Esophagus squamous epithelium (tissue), 5 donors: ENCODE measurements at places on chromosomes 11 and 22. TPM values are rescaled to one million over a fixed set of nuclear protein-coding genes. Genes with fewer than 3 reads are reported as not detected.

DNA sequence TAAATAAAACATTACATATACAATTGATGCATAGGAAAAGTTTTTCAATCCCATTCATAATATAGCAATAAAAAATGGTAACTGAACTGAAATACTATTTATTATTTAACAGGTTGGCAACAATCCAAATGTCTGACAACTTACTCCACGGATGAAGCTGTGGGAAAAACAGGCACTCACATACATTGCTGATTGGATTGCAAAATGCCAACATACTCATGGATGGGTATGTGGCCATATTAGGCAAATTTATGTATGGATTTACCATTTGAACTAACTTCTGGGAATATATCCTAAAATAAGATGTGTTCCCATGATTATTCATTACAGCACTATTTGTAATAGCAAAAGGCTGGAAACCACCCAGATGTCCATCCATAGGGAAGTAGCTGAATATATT is 3.2 kb upstream of the BIRC2 start:
- H3K4me3 ChIP-seq = no peak overlapping the region
- H3K27ac ChIP-seq = no peak overlapping the region
- no peaks in the 10 kb centered on the region for H3K36me3 ChIP-seq
- no peak for DNase-seq
- H3K4me1 ChIP-seq = peaks cover 4% of the 10 kb centered on the region

The ZP1 gene
- not detected for total RNA-seq

The LRRC75B gene
- total RNA-seq = 4.0 TPM

DNA sequence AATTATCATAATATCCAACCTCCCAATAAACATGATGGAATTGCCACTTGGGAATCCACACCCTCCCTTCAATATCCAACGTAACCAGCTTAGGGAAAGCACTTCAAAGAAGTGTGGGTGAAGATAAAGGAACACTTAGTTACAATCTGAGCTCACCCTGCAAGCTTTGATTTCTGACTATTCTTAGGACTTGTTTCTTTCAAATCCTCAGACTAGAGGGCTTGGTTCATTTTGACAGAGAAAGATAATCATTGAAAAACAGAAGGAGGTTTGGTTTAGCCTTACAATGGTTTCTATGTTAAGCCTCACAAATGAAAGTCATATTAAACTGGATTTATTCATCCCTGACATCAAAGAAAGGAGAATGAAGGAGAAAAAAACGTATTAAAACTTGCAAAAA is 57.9 kb upstream of the SYT13 start:
- no peak for DNase-seq
- H3K36me3 ChIP-seq = no peaks in the 10 kb centered on the region
- no peaks in the 10 kb centered on the region for H3K27me3 ChIP-seq
- no peak overlapping the region for H3K4me3 ChIP-seq
- H3K27ac ChIP-seq = no peak overlapping the region

- no peaks in the 10 kb centered on the region for H3K27me3 ChIP-seq
- no peak overlapping the region for H3K27ac ChIP-seq
- DNase-seq = no peak
- H3K36me3 ChIP-seq = no peaks in the 10 kb centered on the region
Observed at GRCh38 chr22:42969348-42969975, 45.5 kb downstream of the PACSIN2 start.

- DNase-seq = no peak
- H3K4me3 ChIP-seq = no peak overlapping the region
- no peaks in the 10 kb centered on the region for H3K27me3 ChIP-seq
- no peaks in the 10 kb centered on the region for H3K36me3 ChIP-seq
- peaks cover 10% of the 10 kb centered on the region for H3K4me1 ChIP-seq
- no peak overlapping the region for H3K27ac ChIP-seq
Observed at GRCh38 chr11:12496181-12497025, 119.0 kb downstream of the PARVA start.

DNA sequence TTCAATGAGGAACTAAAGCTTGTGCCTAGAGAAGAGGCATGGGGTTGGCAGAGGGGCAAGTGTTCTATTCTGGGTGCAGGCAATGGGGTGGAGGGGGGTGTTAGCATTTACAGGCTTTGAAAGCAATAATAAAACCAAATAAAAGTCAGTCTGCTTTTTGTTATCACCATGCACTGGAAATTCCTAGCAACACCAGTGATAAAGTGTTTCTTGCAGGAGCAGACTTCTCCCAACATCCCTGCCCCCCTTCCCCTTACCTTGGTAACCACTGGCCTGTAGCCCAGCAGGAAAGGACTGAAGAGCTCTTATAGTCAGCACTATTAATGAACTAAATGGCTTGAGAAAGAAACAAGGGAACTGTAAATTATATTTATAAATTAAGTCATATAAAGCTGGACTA is 65.2 kb upstream of the SESN3 start:
- no peak for DNase-seq
- H3K36me3 ChIP-seq = no peaks in the 10 kb centered on the region
- H3K4me3 ChIP-seq = no peak overlapping the region
- H3K27ac ChIP-seq = no peak overlapping the region
- no peaks in the 10 kb centered on the region for H3K27me3 ChIP-seq

The AQP11 gene
- 0.19 TPM for total RNA-seq

DNA sequence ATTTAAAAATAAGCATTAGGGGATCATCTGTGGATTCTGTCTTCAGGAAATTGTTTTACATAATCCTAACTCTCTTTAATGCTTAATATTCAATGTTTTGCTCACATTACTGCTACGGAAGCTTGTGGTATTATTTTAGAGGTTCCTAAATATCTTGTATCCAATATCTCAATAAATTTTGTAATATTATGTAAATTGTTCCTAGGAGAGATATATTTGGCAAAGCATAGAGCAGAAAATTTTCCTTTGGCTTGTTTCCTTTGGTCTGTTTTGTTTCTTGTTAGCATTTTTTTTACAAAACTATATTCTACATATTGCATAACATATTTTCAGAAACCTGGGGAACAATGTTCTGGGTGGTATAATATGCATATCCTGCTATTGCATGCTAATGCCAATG is 144.8 kb downstream of the GRIA4 start:
- H3K4me3 ChIP-seq = no peak overlapping the region
- H3K27me3 ChIP-seq = no peaks in the 10 kb centered on the region
- no peaks in the 10 kb centered on the region for H3K4me1 ChIP-seq

GRCh38 chr11:75534259-75535069 is 8.7 kb upstream of the GDPD5 start:
- H3K27ac ChIP-seq = no peak overlapping the region
- no peaks in the 10 kb centered on the region for H3K4me1 ChIP-seq
- H3K36me3 ChIP-seq = no peaks in the 10 kb centered on the region
- no peaks in the 10 kb centered on the region for H3K27me3 ChIP-seq

DNA sequence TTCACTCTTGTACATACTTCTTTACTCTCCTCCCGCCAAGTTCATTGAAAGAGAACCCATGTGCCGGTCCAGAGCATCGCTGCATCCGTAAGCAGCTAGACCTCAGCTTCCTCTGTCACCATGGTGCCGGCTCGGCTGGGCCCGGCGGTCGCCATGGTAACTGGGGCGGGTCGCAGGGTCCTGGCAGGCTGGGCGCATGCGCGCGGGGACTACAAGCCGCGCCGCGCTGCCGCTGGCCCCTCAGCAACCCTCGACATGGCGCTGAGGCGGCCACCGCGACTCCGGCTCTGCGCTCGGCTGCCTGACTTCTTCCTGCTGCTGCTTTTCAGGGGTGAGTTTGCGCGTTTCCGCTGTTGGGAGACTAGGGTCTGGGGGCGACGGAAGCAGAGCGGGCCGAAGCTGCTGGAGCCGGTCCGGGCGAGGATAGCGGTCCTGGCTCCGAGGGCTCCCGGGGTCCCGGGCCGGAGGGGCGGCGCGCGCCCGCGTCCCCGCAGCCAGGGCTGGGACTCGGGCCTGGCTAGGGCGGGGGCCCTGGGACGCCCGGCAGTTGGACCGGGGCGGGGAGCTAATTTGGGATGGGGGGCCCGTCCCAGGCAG is at the start of gene JAM3:
Gene JAM3 (plus strand): TSS at position 244 of the 597 bp plus-strand sequence. CDS start 12 bp downstream, at position 256.
- H3K4me1 ChIP-seq = no peaks in the 10 kb centered on the region
- H3K27me3 ChIP-seq = no peaks in the 10 kb centered on the region
- DNase-seq = peak; percentile 49
- H3K36me3 ChIP-seq = no peaks in the 10 kb centered on the region

The SLCO2B1 gene
- total RNA-seq = 35.7 TPM

The SCARF2 gene
- 6.9 TPM for total RNA-seq

GRCh38 chr11:46485856-46486443 is 94.4 kb upstream of the CHRM4 start:
- DNase-seq = no peak
- no peak overlapping the region for H3K4me3 ChIP-seq
- no peak overlapping the region for H3K27ac ChIP-seq

The OR2AG1 gene
- total RNA-seq = not detected

- no peak overlapping the region for H3K4me3 ChIP-seq
- H3K4me1 ChIP-seq = no peaks in the 10 kb centered on the region
- no peak overlapping the region for H3K27ac ChIP-seq
- H3K36me3 ChIP-seq = no peaks in the 10 kb centered on the region
- H3K27me3 ChIP-seq = no peaks in the 10 kb centered on the region
- no peak for DNase-seq
Observed at GRCh38 chr11:25794804-25795203, 537.1 kb upstream of the ANO3 start.

The EMID1 gene
- total RNA-seq = 0.50 TPM

The MUC5AC gene
- total RNA-seq = not detected

GRCh38 chr11:36193721-36194120 is 95.5 kb downstream of the COMMD9 start:
- H3K27ac ChIP-seq = no peak overlapping the region
- DNase-seq = no peak
- H3K4me3 ChIP-seq = no peak overlapping the region

DNA sequence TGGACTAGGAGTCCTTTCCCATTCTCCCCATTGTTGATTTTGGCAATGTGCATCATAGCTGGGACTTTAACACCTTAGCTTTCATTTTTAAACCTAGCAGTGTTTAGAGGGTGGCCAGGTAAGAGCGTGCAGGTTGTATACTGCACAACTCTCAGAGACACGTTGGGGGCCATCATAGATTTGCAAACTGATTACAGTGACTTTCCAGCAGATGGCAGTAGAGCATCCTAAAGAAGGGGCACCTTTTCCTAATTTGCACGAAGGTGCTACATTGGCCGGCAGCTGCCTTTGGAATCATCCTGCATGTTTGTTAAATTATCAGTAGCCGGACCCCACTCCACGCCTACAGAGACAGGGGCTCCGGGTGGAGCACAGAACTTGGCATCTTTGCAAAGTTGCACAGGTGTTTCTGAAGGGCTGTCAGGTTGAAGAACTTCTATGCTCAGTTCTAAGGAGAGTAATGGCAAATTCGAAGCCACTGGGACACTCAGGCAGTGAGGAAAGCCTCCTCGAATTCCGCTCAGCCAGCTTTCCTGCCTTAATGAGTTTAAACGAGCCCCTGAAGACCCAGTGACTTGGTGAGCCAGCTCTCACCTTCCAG is 7.7 kb downstream of the LHFPL7 start:
- H3K36me3 ChIP-seq = no peaks in the 10 kb centered on the region
- peaks cover 16% of the 10 kb centered on the region for H3K27me3 ChIP-seq
- DNase-seq = no peak
- H3K4me3 ChIP-seq = no peak overlapping the region
- H3K4me1 ChIP-seq = no peaks in the 10 kb centered on the region
